Liver (tissue), 10 donors: ENCODE measurements at places on chromosomes 5 and 9. TPM values are rescaled to one million over a fixed set of nuclear protein-coding genes. Genes with fewer than 3 reads are reported as not detected.

DNA sequence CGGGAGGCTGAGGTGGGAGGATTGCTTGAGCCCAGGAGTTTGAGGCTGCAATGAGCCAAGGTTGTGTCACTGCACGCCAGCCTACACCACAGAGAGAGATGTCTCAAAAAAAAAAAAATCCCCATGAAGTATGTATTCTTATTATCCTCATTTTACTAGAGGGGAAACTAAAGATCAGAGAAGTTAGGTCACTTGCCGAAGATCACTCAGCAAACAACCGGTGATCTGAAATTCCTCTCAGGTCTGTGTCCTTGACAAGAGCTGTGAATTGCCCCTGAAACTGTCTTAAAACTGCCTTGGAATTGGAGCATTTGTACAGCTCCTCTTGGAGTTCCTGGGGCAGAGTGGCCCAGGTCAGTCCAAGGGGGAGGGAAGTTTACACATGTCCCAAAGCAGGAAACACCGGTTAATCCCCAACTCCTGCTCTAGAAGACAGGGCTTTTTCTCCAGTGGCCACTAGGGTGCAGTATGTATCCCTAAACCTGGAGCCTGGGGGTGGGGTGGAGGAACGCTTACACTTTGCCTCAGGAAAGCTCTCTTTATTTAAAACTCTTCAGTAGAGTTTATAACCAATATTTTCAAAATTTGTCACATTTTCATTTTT is 27.6 kb downstream of the AQP7 start:
- DNase-seq, result peak; percentile 75

GRCh38 chr5:1974501-1975405 is 92.0 kb upstream of the IRX4 start:
- DNase-seq, result no peak

GRCh38 chr5:153425914-153426313 is 64.6 kb upstream of the GRIA1 start:
- no peak for DNase-seq

WASHC1 gene
- polyA plus RNA-seq, result 3.8 TPM

GRCh38 chr5:141732417-141732816 is 50.4 kb upstream of the ARAP3 start:
- DNase-seq, result no peak

GRCh38 chr5:149425729-149426128 is 46.6 kb upstream of the IL17B start:
- no peak for DNase-seq

DNA sequence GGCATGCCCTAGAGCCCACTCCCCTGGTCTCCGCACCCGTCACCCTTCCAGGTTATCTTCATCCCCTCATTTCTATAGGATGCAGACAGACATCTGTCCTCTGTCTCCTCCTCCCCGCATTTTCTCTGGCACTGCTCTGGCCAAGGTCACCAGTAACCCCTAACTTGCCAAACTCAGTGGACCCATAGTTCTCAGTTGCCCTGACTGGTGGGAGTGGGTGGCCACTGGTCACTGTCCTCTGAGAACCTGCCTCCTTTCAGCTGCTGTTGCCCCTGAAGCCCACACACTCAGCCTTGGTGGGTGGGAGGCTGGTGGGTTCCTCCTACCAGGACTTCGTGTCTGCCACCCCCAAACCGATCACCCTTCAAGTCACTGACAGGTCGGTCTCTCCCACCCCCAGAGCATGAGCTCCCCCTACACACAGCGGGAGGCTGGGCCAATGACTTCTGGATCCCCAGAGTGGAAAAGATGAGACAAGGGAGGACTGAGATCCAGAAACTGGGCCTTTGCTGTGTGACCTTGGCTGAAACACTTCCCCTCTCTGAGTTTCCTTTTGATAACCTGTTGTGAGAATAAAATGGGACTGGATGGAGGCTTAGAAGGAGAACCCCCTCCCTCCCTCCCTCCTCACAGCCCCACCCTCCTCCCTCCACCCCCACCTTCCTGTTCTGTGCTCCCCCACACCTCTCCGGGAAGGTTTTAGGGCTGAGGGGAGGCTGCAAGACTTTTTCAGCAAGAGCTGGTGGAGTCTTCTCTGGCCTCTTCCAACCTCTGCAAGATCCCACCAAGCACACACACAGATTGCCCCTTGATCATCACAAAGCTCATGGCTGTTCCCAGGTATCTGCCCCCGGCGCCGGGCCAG is 2.4 kb upstream of the DBN1 start:
- no peak for DNase-seq

DNA sequence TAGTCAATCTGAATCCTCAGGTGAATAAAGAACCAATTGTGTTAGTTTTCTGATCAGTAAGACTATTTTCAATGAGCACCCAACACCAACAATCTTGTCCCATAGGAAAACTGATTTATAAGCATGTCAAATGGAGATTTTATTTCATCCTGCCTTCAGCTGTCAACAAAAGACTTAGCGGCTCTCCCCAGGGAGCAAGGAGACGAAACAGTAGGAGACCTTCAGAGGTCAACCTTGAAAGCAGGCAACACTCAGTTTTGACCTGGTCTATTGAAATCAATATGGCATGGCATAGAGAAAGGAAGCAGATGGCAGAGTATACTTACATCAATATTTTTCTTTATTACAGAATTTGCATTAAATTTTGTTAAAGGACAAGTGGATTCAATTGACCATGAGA is 34.1 kb downstream of the ZNF622 start:
- DNase-seq, result no peak

GRCh38 chr9:33443464-33444154 is 3.8 kb downstream of the AQP3 start:
- no peak for DNase-seq

- no peak for DNase-seq
Observed at GRCh38 chr5:167217097-167217743, 1074.2 kb upstream of the WWC1 start.

BAAT gene
- 136 TPM for polyA plus RNA-seq

DNA sequence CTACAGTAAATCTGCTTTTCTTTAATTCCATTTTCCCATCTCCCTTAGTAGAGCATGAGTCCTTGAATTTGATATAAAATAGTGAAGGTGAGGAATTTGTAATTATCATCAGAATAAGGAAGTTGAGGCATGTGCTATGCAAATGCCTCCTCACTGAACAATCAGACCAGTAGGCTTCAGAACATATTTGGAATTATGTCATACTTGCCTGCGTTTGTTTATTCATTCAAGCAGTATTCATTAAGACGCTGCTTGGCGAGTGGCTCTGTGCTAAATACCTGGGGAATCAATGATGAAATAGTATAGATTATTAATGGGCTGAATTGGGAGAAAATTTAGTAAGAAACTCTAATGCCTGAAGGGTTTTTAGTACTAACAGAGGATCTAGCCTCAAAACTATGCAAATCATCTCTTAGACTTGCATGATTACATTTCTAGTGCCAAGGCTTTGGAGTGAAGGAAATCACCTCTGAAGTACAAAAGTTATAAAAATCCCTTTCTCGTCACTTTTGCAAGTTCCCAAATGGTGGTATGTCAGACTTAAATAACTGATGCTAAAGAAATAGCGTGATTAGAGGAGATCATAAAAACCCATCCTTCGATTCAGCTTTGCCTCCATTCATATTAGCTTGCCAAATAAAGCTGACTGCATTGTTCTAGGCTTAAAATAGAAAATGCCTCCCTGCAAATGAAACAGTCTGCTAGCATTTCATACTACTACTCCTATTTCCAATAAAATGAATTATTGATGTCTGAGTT is 141.7 kb downstream of the PCSK5 start:
- no peak for DNase-seq

- DNase-seq, result no peak
Observed at GRCh38 chr9:130766021-130766926, 68.8 kb upstream of the ABL1 start.

ANKRD20A1 gene
- polyA plus RNA-seq, result 1.3 TPM

DNA sequence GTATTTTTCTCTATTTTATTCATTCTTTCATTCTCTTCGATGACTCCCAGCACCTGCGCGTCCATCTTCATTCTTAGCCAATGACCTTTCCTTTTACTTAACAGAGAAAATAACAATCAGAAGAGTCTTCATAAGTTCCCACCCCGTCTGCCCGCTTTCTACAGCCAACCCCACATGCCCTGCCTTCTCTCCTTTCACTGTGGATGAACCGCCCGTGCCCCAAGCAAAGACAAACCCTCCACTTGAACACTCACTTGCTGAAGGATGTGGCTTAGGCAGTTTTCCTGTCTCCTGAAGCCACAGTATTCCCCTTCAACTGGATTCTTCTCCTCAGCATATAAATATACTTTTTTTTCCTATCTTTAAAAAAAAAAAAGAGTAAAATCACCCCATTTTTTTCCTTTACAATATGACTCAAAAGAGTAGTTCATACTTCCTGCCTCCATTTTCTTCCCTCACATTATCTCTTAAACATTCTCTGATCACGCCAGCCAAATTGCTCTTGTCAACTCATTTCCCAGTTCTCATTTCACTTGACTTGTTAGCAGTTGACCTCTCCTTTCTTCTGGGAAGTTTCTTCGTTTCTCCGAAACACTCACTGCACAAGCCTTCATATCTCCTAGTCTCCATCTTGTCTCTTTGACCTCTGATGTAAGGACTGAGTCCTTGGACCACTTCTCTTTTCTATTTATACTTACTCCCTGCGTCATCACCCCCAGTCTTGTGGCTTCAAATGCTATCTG is 11.1 kb downstream of the NIPSNAP3B start:
- no peak for DNase-seq

- DNase-seq, result no peak
Observed at GRCh38 chr5:10366310-10367272, 13.1 kb downstream of the MARCHF6 start.

DNA sequence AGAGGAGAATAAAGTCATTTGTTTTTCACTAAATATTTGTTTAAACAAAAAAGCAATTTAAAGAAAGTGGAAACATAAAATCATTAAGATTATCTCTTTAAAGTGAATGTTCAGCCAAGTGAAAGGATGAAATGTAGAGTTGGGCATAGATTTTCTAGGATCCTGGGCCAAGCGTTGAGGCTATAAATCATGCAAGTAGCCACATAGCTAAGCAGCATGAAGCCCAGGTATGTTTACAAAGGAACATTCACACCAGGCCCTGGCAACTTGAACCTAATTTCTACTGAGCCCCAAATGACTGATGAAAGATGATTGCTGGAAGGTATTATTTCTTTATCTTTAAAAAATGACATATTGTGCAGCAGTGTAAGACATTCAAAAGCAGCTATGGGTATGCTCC is 461.8 kb downstream of the MAT2B start:
- DNase-seq, result no peak

DNA sequence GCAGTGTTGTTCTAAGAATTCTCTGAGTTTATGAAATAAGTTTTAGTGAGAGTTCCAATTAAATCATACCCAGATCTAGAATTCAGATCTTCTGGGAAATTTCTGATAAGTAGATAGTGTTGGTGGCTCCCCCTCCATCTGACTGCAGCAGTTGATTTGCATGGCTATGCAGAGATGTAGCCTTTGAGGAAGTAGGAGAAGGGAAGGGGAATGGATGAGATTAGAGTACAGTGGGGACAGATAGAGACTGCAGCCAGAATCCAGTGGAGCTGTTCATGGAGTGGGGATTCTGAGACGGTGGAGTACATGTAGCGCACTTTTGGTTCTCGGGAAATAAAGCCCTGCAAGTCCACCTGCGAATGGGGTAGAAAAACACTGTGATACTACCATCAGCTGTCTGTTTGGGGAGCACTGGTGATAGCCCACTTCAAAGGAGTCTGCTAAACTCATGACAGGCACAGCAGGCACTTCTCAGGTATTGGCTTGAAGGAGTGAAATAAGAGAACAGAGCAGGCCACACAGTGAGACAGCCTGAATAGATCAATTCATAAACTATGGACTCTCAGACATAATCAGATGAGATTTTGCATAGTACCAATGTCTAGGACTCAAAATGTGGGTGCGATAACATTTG is 96.8 kb downstream of the ALDH1A1 start:
- DNase-seq, result no peak

GRCh38 chr5:16883176-16883575 is 52.9 kb downstream of the MYO10 start:
- DNase-seq, result no peak

OR1Q1 gene
- not detected for polyA plus RNA-seq

IGFBPL1 gene
- not detected for polyA plus RNA-seq

GRCh38 chr9:113475031-113475430 is 11.5 kb downstream of the RGS3 start:
- no peak for DNase-seq

PCDHAC2 gene
- 0.63 TPM for polyA plus RNA-seq

DNA sequence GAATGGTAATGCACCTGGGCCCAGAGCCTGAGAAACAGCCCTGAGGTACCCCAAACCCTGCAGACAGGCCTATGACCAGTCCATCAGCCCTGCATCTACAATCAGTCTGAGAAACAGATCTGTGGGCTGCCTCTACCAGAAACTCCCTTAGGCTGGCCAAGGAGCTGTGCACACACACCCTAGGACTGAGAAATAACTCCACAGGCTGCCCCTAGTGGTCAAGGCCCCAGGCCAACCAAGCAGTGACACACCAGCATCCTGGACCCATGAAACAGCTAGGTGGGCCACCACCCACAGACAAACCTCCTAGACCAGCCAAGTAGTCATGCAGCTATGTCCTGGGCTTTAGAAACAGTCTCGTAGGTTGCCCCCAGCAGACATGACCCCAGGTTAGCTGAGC is 253.6 kb upstream of the VLDLR start:
- DNase-seq, result no peak

DNA sequence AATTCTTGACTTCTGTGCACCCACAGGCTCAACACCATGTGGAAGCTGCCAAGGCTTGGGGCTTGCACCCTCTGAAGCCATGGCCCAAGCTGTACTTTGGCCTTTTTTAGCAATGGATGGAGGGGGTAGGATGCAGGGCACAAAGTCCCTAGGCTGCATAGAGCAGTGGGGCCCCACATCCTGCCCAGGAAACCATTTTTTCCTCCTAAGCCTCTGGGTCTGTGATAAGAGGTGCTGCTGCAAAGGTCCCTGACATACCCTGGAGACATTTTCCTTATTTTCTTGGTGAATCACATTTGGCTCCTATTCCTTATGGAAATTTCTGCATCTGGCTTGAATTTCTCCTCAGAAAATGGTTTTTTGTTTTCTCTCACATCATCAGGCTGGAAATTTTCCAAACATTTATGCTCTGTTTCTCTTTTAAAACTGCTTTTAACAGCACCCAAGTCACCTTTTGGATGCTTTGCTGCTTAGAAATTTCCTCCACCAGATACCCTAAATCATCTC is 482.7 kb upstream of the TLE4 start:
- DNase-seq, result no peak

DNA sequence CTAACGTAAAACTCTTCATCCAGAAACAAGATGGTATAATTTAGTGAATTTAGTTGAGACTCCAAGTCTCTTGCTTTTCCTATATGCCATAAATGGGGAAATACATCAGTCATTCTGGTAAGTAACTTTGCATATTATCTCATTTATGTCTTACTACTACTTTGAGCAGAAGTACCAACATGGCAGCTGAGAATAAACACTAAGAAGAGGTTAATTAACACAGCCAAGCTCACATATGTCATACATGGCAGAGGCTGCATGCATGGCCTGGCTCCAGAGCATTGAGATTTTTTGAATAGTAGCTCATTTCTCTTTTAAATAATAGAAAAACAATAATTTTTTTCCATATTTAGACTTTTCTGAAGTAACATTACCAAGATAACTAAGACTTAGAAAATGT is 54.3 kb downstream of the CERT1 start:
- no peak for DNase-seq

- no peak for DNase-seq
Observed at GRCh38 chr9:114924327-114924726, 6.1 kb downstream of the TNFSF8 start.

GRCh38 chr9:106149956-106150355 is 455.6 kb downstream of the TMEM38B start:
- DNase-seq, result no peak

- DNase-seq, result no peak
Observed at GRCh38 chr5:73815631-73816030, 189.6 kb downstream of the ARHGEF28 start.

GRCh38 chr9:130101915-130102314 is 48.2 kb downstream of the GPR107 start:
- DNase-seq, result no peak
